LoVo (cell line): ENCODE measurements at places on chromosomes 1 and 21.

DNA sequence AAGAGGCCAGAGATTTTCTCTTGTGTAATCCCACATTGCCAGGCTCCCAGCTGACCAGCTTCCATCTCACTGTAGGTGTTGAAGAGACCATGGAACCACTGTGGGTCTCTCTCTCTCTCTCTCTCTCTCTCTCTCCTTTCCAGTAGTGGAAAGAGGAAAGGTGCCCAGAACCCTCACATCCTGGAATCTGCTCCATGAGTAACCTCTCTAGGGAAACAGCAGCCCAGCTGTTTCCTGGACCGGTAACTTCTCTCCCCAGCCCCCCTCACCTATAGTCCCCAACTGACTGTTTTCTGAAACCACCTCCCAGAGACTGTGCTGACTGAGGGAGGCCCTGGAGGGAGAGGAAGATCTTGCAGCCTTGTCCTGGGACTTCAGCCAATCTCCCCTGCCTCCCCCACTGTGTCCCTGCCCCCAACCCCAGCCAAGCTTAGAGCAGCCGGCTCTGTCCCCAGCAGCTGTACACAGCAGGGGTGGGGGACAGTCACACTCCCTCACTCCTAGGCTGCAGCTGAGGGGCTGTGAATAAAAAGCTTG, 20.6 kb upstream of the SLC45A3 start:
- DNase-seq = no peak

- DNase-seq = no peak
These were observed 624.3 kb upstream of the BRINP3 start for GRCh38 chr1:191101960-191102359.

DNA sequence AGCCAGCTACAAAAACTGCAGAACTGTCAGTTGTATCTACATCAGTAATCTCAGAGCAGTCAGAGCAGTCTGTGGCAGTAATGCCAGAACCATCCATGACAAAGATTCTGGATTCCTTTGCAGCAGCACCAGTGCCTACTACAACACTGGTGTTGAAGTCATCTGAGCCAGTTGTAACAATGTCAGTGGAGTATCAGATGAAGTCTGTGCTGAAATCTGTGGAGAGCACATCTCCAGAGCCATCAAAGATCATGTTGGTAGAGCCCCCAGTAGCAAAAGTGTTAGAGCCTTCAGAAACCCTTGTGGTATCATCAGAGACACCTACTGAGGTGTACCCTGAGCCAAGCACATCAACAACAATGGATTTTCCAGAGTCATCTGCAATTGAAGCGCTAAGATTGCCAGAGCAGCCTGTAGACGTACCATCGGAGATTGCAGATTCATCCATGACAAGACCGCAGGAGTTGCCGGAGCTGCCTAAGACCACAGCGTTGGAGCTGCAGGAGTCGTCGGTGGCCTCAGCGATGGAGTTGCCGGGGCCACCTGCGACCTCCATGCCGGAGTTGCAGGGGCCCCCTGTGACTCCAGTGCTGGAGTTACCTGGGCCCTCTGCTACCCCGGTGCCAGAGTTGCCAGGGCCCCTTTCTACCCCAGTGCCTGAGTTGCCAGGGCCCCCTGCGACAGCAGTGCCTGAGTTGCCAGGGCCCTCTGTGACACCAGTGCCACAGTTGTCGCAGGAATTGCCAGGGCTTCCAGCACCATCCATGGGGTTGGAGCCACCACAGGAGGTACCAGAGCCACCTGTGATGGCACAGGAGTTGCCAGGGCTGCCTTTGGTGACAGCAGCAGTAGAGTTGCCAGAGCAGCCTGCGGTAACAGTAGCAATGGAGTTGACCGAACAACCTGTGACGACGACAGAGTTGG, 7.3 kb downstream of the SON start:
- DNase-seq = no peak

DNA sequence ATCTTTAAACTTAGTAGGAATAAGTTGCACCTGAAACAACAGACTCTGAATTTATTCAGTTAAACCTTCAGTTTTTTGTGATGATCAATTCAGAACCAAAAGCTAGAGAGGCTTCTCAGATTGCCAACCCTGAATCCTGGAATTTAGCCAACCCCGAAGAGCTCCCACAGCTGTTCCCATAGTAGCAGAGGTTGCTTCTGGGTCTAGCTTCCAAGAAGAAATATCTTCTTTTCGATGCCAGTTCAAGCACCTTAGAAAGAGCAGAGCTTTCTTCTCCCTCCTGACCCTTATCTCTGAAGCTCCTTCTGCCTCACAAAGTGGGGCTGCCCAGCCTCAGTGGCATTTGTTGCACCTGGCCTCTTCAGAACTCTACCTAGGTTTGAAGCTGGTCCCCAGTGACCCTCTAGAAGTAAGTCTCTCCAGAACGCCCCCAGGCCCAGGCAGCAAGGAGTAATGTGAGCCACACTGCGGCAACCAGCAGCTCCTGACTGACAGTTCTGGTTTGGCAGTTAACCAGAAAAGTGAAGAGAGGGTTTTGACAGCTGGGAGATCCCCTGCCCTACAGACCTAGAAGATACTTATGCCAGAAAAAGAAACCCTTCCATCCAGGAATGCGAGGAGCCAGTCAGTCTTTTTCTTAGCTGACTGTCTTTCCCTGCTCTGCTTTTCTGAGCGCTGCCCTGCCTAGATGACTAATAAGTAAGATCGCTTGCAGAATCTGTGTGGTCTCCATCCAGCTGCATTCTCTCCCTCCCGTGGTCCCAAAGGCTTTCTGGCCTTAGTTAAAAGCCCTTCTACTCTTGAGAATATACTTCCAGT, 165.9 kb downstream of the ADGRL4 start:
- no peak for DNase-seq

GRCh38 chr1:59682396-59683080, 132.2 kb upstream of the HOOK1 start:
- DNase-seq = no peak

- DNase-seq = no peak
These were observed 10.8 kb downstream of the LRRC40 start for GRCh38 chr1:70194601-70195000.

DNA sequence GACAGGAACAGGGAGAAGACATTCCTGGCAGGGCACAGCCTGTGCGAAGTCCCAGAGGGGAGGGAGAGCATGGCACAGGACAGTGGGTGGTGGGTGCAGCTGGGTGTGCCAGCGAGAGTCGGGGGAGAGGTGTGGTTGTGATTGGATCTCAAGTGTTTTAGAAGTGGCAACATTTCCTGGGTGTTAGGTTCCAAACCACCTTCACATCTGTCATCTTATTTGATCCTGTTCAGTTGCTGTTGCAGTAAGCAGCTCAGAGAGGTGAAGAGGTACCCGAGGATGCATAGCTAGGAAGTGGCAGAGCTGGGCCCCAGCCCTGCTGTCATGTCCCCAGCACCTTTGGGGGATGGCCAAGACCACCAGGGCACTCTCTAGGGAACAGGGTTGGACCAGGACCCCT, 22.0 kb upstream of the DISP3 start:
- DNase-seq = no peak

DNA sequence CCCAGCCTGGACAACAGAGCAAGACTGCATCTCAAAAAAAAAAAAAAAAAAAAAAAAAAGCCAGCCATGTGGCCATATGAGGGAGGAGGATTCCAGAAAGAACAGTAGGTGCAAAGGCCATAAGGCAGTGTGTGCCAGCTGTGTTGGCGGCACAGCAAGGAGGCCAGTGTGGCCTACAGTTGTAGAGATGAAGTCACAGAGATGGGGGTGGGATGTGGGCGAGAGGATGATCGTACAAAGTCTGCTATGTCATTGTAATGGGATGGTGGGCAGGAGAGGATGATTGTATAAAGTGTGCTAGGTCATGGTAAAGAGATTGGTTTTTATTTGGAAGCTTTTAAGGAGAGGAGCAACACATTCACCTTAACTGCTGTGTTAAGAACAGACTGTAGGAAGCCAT, 9.8 kb upstream of the CR1 start:
- DNase-seq = no peak

DNA sequence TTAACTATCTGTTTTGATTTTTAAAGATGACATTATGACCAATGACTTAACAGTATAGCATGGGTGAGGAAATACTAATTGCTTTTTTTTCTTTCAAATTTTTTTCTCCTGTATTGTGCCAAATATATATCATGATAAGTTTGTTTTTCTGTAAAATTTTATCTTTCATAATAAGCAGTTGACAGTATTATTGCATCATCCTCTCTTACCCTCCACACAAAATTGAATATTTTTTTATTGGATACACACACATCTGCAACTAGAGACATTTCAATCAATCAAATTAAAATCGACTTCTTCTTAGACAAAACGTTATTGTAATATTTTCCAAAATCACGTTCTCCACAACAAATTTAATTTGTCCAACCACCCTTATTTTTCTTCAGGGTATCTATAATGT, 330.4 kb upstream of the BRINP3 start:
- DNase-seq = no peak

GRCh38 chr1:223394242-223394641, 1.0 kb downstream of the CCDC185 start:
- DNase-seq = no peak

- no peak for DNase-seq
These were observed 201.2 kb upstream of the PTGFR start for GRCh38 chr1:78289603-78290002.

DNA sequence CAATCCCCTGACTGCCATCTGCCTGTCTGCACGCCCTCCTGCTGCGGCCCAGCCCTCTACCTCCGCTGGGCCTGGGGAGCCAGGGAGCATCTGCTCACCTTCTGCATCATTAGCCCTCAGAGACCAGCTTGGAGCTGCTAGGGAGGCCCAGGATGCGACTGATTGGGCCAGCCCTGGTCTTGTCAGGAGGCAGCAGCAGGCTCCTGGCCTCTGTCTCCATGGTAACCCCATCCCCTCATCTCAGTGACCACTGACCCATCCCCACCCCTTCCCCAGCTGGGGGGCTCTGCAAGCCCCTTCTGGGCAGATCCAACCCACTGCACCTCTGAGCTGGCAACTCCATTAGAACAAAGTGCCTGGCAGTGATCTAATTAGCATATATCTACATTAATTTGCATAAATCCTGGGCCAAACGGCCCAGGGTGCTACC, 37.7 kb downstream of the NKAIN1 start:
- DNase-seq = no peak

- no peak for DNase-seq
These were observed 220.2 kb upstream of the SNX7 start for GRCh38 chr1:98441281-98441680.

GRCh38 chr1:117244971-117245370, 34.2 kb upstream of the VTCN1 start:
- DNase-seq = no peak

DNA sequence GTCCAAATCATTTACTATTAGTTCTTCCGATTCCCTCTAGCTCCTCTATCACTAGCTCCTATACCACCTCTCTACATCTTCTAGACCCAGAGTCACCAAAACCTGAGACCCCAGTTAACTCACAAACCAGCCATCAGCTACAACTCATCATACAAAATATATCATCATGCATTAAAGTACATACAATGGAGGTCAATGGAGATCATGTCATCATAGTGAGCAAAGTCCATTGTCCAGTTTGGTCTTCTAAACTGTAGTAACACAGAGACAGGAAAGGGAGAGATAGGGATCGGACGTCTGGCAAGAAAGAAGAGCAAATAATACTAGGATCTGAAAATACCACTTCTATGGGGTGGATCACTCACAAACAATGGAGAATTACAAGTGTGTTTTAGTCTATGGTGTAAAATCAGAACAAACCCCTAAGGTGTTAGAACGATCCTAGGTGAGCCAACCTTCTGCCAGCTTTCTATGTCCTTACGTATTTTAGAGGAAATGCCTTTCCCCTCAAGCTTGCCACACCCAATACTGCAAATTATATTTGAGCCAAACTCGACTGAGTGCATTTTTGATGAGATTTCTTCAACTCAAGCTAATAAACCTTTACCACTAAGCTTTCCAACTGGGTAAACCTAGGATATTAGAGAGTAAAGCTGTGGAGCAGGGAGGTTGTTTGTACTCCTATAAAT, 3.9 kb downstream of the ADIPOR1 start:
- DNase-seq = no peak

- no peak for DNase-seq
These were observed 53.1 kb downstream of the LMX1A start for GRCh38 chr1:165303386-165303785.

DNA sequence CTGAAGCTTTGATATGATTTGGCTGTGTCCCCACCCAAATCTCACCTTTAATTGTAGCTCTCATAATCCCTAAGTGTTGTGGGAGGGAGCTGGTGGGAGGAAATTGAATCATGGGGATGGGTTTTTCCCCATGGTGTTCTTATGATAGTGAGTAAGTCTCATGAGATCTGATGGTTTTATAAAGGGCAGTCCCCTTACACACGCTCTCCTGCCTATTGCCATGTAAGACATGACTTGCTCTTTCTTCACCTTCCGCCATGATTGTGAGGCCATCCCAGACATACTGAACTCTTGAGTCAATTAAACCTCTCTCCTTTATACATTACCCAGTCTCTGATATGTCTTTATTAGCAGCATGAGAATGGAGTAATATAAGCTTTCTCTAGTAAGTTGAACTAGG, 261.9 kb downstream of the HLX start:
- DNase-seq = no peak

- DNase-seq = no peak
These were observed 19.0 kb downstream of the RCC2 start for GRCh38 chr1:17420391-17420918.

- DNase-seq = no peak
These were observed 119.6 kb downstream of the ACTL8 start for GRCh38 chr1:17874710-17875109.

DNA sequence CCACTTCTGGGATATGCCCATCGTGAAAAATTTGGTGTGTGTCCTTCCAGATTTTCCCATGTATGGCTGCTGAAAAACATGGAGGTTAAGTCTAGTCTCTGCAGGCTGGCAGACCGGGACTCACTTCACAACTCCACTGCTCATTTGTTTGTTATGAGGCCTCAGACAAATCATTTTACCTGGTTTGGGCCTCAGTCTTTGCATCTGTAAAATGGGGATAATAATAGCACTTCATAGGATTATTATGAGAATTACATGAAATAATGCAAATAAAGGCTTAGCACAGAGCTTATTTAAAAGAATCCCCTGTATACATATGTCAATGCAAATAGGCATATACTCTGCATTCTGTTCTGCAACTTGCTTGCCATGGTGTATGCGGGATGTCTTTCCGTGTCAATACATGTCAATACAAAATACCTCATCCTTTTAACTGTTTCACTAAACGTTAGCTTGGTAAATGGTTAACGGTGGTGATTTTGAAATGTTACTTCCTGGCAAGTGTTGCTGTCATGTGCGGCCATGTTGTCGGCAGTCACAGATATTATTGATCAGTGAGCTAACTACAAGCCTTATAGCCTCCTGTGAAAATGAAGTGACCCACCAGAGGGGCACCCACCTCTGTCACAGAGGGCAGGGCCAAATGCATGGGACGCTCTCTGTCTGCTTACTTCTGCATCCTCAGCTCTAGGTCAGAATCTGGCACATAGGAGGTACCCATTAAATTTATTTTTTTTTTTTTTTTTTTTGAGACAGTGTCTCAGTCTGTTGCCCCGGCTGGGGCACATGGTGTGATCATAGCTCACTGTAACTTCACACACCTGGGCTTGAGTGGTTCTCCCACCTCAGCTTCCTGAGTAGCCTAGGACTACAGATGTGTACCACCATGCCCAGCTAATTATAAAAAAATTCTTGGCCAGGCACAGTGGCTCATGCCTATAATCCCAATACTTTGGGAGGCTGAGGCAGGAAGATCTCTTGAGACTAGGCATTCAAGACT, 4.3 kb downstream of the LCK start:
- DNase-seq = no peak

GRCh38 chr1:54811739-54812655, 10.9 kb upstream of the TTC22 start:
- DNase-seq = no peak
